ENCODE measurements at places on chromosomes 7 and 10.

- no peak overlapping the region for H3K27ac ChIP-seq
- H3K4me3 ChIP-seq: no peak overlapping the region
- H3K36me3 ChIP-seq: no peaks in the 10 kb centered on the region
- no peaks in the 10 kb centered on the region for H3K4me1 ChIP-seq
- H3K27me3 ChIP-seq: no peaks in the 10 kb centered on the region
Measured at GRCh38 chr10:119637631-119638030, 13.5 kb upstream of the BAG3 start.

DNA sequence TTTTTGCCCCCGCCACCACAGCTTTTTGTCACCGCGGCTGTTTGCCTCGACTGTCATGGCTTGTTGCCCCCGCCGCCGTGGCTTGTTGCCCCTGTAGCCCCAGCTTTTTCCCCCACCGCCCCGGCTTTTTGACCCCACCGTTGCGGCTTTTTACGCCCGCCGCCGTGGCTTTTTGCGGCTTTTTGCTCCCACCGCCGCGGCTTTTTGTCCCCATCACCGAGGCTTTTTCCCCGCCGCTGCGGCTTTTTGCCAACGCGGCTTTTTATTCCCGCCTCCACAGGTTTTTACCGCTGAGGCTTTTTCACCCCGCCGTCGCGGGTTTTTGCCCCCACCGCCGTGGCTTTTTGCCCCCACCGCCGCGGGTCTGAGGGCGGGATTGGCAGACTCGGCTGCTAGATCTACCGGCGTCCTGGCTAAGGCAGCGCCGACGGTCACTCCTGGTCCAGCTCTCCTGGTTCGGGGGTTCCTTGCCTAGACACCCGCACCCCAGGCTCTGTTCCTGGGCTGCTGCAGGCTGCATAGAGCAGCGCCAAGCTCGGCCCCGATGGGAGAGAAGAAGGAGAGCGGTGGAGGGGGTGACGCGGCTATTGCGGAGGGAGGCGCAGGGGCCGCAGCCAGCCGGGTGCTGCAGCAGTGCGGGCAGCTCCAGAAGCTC is 637.7 kb downstream of the ZNF716 start:
- H3K4me1 ChIP-seq: no peaks in the 10 kb centered on the region
- no peak for DNase-seq

- H3K36me3 ChIP-seq: no peaks in the 10 kb centered on the region
- DNase-seq: no peak
- H3K27ac ChIP-seq: no peak overlapping the region
Measured at GRCh38 chr10:127195041-127195506, 1.3 kb downstream of the INSYN2A start.

GRCh38 chr10:11909618-11910017 is 86.5 kb downstream of the PROSER2 start:
- no peaks in the 10 kb centered on the region for H3K4me1 ChIP-seq
- no peaks in the 10 kb centered on the region for H3K36me3 ChIP-seq
- H3K4me3 ChIP-seq: no peak overlapping the region
- DNase-seq: no peak

DNA sequence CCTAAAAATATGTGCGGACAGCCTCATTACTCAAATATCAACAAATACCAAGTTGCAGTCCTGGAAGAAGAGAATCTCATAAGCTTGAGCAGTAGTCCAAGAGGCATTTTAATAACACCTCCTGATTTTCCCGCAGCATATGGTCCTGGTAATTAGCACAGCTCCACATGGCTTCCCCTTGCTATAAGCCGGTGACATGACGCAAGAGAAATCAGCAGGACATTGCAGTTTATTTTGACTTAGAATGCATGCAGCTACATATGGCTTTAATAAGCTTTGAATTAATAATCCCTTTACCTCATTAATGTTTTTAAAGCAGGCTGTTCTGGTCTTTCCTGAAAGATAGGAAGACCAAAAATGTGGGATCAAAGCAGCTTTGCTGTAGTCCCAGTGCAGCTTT is 137.6 kb downstream of the RAMP3 start:
- H3K4me1 ChIP-seq: no peaks in the 10 kb centered on the region
- H3K27me3 ChIP-seq: no peaks in the 10 kb centered on the region
- H3K4me3 ChIP-seq: no peak overlapping the region
- no peak overlapping the region for H3K27ac ChIP-seq
- H3K36me3 ChIP-seq: no peaks in the 10 kb centered on the region

- no peak overlapping the region for H3K4me3 ChIP-seq
- no peak for DNase-seq
- H3K27ac ChIP-seq: no peak overlapping the region
- H3K4me1 ChIP-seq: no peaks in the 10 kb centered on the region
Measured at GRCh38 chr10:130203626-130204025, 67.4 kb downstream of the GLRX3 start.

DNA sequence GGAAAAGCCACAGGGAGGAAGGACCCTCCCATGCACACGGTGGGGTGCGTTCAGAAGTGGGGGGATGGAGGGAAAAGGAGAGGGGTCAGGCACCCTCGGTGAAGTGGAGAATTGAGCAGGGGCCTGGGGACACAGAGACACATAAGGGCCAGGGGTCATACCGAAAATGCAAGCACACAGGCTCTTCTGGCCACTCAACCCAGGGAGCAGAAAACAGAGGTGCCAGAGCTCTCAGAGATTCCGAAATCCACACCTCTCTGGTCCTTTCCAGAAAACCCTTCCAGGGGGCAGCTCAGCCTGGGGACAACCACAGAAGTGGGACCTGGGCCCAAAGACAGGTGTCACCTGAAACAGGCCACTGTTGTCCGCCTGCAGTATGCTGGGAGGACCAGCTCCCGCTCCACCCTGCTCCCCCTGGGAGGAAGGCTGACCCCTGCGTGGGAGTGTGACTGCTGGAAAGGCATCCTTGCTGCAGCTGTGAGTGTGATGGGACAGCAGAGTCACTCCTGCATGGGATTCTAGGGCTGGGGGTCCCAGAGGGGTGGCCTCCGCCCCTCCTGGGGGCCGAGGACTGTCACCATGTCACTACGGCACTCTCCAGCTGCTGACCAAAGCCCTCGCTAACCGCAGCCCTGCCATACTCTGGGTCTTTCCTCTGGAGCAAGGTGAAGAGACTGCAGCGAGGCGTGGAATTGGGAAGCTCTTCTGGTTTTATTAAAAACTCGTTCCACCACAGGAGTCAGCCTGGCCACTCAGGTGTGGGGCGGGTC is 63.1 kb downstream of the TMEM209 start:
- DNase-seq: no peak
- no peak overlapping the region for H3K4me3 ChIP-seq
- no peaks in the 10 kb centered on the region for H3K27me3 ChIP-seq
- H3K27ac ChIP-seq: no peak overlapping the region
- peaks cover 3% of the 10 kb centered on the region for H3K36me3 ChIP-seq

DNA sequence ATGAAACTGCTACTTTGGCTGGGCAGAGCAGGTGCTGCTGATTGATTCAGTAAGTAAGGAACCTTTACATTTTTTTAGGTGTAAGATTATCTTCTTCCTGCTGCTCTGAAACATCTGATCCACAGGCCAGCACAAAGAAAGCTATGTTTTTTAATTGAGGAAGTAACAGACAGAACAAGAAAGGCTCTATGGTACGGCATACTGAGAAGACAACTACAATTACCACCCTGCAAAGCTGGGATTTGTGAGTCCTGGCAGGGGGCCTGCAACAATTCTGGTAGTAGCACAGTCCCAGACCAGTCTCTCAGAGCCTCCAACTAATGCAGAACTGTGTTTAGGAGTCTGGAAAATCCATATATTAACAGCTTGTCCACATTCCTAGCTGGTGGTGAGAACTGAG is 103.0 kb upstream of the LRRTM3 start:
- no peaks in the 10 kb centered on the region for H3K27me3 ChIP-seq
- DNase-seq: no peak

DNA sequence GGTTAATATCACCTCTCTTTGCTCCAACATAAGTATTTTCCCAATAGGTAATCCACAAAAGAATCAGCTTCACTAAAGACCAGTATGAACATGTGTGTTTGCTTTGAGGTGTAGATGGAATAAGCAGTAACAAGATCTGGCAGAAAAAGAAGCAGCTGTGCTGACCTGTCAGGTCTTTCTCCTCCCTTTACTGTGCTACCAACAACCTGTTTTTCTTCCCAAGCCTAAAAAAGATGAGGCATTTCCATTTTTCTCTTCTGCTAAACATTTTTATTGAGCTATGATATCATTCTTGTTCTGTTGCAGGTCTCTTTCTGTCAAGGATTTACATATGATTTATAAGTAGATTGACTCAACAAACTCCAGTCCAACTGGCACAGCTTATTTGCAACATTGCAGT is 315.2 kb upstream of the GLI3 start:
- no peak overlapping the region for H3K27ac ChIP-seq
- no peaks in the 10 kb centered on the region for H3K27me3 ChIP-seq
- no peak for DNase-seq

GRCh38 chr7:100466653-100467605 is 2.9 kb upstream of the SPACDR start:
- H3K4me3 ChIP-seq: no peak overlapping the region
- H3K36me3 ChIP-seq: no peaks in the 10 kb centered on the region
- no peak overlapping the region for H3K27ac ChIP-seq

GRCh38 chr7:5750031-5750653 is 31.3 kb downstream of the RNF216 start:
- peaks cover 21% of the 10 kb centered on the region for H3K36me3 ChIP-seq
- H3K4me1 ChIP-seq: no peaks in the 10 kb centered on the region
- no peak overlapping the region for H3K4me3 ChIP-seq

DNA sequence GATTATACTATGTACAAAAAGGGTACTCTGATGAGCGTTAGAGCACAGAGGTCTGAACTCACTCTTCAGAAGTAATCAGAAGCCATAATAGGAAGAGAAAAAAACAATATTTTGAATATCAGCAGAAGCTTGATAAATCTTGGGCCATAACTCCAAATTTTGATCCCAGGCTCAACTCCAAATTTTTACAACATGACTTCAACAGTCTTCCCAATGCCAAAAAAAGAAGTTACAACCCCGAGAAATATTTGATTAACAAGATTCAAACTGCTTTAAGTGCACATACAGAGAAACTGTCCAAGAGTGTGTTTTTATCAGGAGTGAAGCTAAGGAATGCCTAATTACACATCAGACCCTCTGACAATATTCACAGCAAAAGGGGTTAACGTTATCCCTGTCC is 7.5 kb downstream of the MPP7 start:
- DNase-seq: no peak
- no peak overlapping the region for H3K27ac ChIP-seq
- no peaks in the 10 kb centered on the region for H3K36me3 ChIP-seq
- H3K4me3 ChIP-seq: no peak overlapping the region
- no peaks in the 10 kb centered on the region for H3K27me3 ChIP-seq

DNA sequence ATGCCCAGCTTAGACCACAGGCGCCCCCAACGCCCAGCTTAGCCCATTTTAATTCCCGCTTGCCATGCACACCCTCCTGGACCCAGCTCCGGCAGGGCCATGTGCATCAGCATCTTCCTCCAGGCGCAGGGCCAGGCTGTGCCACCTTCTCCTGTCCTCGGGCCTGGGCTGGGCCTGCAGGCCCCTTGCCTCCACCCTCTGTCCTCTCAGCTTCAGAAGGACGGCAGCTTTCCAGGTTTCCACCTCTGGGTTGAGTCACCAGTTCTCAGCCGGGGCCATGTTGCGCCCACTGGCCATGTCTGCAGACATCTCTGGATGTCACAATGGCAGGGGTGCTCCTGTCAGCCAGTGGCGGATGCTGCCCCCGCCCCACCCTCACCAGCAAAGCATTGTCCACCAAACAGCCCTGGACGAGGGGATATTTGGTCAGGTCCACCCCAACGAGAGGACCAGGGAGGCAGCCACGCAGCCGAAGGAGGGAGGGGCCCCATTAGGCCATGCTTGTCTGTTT is 59.1 kb upstream of the NKX6-2 start:
- DNase-seq: no peak
- peaks cover 4% of the 10 kb centered on the region for H3K27me3 ChIP-seq
- no peaks in the 10 kb centered on the region for H3K36me3 ChIP-seq
- no peak overlapping the region for H3K27ac ChIP-seq
- H3K4me3 ChIP-seq: no peak overlapping the region

GRCh38 chr10:118246332-118247295 is 95.5 kb downstream of the FAM204A start:
- no peaks in the 10 kb centered on the region for H3K36me3 ChIP-seq
- DNase-seq: no peak
- H3K27me3 ChIP-seq: peaks cover 6% of the 10 kb centered on the region
- no peak overlapping the region for H3K4me3 ChIP-seq
- H3K27ac ChIP-seq: no peak overlapping the region
- no peaks in the 10 kb centered on the region for H3K4me1 ChIP-seq

GRCh38 chr10:30535677-30536076 is 93.9 kb downstream of the LYZL2 start:
- no peaks in the 10 kb centered on the region for H3K36me3 ChIP-seq
- H3K27me3 ChIP-seq: no peaks in the 10 kb centered on the region
- no peak for DNase-seq
- H3K4me1 ChIP-seq: peaks cover 14% of the 10 kb centered on the region

DNA sequence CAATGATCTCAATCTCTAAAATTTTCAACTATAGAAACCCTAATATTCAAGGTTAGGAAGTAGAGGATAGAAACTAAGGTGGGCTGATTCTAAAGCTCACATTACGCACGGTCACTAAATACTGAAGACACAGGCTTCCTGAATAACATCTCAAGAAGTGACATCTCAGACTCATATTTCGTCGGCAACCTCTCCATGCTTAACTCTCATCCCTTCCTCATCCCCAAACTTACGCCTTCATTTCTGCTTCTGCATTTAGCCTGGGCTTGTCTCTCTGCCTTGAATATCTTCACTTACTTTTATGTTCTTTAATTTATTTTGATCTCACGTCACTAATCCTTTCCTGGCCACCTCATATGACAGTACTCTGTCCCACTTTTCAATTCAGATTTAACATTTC is 9.2 kb downstream of the PGAM1 start:
- no peak for DNase-seq
- H3K4me1 ChIP-seq: no peaks in the 10 kb centered on the region
- no peaks in the 10 kb centered on the region for H3K27me3 ChIP-seq

- H3K27ac ChIP-seq: no peak overlapping the region
- H3K36me3 ChIP-seq: peaks cover 53% of the 10 kb centered on the region
- H3K4me3 ChIP-seq: no peak overlapping the region
- DNase-seq: no peak
Measured at GRCh38 chr10:133365461-133366129, 7.6 kb downstream of the ECHS1 start.

DNA sequence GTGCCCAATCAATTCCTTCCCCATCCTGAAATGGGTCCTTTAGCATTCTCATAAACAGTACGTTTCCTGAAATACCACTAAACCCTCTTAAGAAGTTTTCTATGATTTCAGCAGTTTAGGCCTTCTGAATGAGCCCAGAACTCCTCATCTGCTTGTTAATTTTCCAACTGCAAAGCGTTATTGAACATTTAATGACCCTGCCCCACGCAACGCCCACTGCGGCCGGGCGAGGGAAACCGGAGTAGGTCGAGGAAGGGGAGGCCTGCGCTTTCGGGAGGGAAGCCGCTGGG is 608 bp upstream of the UBN2 start:
- H3K36me3 ChIP-seq: no peaks in the 10 kb centered on the region
- peaks cover 19% of the 10 kb centered on the region for H3K4me1 ChIP-seq
- DNase-seq: no peak
- no peaks in the 10 kb centered on the region for H3K27me3 ChIP-seq
- peak overlapping the region; percentile 97 for H3K27ac ChIP-seq
- peak overlapping the region; percentile 93 for H3K4me3 ChIP-seq

- H3K27ac ChIP-seq: no peak overlapping the region
- peaks cover 1% of the 10 kb centered on the region for H3K4me1 ChIP-seq
- DNase-seq: no peak
- no peak overlapping the region for H3K4me3 ChIP-seq
Measured at GRCh38 chr7:47982610-47983009, 3.2 kb upstream of the HUS1 start.

- H3K4me3 ChIP-seq: no peak overlapping the region
- H3K27me3 ChIP-seq: no peaks in the 10 kb centered on the region
- H3K27ac ChIP-seq: no peak overlapping the region
- DNase-seq: no peak
- H3K36me3 ChIP-seq: no peaks in the 10 kb centered on the region
Measured at GRCh38 chr7:47661051-47661714, 79.3 kb upstream of the TNS3 start.
